ENCODE measurements at places on chromosomes 7 and 10.
A peak's percentile ranks its signal among the peaks of the same experiment; 100 is the strongest.

- DNase-seq: no peak
Observed at GRCh38 chr10:43610636-43611035, 4.4 kb downstream of the ZNF485 start.

DNA sequence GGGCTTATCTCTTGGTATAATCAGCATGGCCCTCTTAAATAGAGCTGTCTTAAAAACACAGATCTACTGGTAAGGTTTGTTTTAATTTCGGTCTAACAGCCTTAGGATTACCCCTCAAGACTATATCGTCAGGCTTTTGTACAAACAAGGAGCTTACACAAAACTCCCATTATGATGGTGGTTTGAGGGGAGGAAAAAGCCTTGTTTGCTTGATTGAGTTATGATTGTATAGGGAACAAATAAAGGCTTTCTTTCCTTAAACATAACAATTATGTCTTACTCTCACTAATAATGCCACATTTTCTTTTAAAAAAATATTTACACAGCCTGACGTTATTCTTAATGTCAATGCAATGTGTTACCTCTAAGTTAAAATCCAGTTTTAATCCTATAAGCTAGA lies 188.8 kb upstream of the TCF7L2 start:
- no peak for DNase-seq

- DNase-seq: no peak
Observed at GRCh38 chr10:23695825-23696420, 257.0 kb downstream of the OTUD1 start.

GRCh38 chr10:3783682-3784432 lies 1.2 kb downstream of the KLF6 start:
- DNase-seq: peak; percentile 85

GRCh38 chr7:45114926-45115325 lies 3.4 kb upstream of the TBRG4 start:
- no peak for DNase-seq

- DNase-seq: no peak
Observed at GRCh38 chr7:75584354-75584753, 92.2 kb downstream of the SPDYE5 start.

GRCh38 chr7:3092468-3092867 lies 48.8 kb upstream of the CARD11 start:
- no peak for DNase-seq

- DNase-seq: no peak
Observed at GRCh38 chr7:11710377-11710776, 121.6 kb downstream of the THSD7A start.

- no peak for DNase-seq
Observed at GRCh38 chr7:97601931-97602457, 129.9 kb upstream of the TAC1 start.

- no peak for DNase-seq
Observed at GRCh38 chr10:102967123-102967522, 49.0 kb downstream of the CNNM2 start.

GRCh38 chr7:150631866-150632864 lies at the start of gene GIMAP6:
TSS of gene GIMAP6 (minus strand) at chr7:150632385. CDS start at chr7:150630142, 2,243 bp downstream.
- DNase-seq: no peak

- no peak for DNase-seq
Observed at GRCh38 chr7:30980751-30981150, 17.0 kb downstream of the GHRHR start.

GRCh38 chr7:49333180-49333881 lies 409.0 kb downstream of the CDC14C start:
- no peak for DNase-seq

- peak; percentile 50 for DNase-seq
Observed at GRCh38 chr7:2729893-2730716, 42.1 kb downstream of the AMZ1 start.

DNA sequence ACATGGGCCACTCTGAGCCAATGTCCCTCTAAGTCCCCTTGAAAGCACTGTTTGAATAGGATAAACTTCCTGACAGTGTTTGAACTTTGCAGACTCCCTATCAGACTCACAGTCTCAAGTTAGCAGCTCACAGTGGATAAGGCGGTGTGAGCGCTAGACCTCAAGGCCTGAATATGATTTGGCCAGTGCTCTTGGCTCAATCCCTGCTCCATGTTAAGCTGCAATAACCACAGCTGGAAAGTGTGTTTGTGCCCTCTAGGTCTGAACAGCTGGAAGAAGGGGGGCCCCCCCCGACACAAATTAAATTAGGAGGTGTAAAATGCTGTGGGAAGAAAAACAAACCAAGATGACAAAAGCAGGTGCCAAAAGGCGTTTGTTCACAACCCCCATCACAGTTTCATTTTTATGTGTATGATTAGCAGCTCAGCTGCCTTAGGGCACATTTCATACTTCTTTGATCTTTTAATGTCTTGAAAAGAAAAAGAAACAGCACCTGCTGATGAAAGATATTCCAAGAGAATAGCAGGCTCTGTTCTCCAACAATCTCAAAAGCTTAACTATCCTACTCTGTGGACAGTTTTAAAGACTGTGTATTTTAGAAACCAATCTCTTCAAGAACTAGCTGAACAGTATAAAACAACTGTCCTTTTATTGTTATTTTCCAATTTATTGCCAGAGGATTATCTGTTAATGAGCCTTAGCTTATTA lies 167.6 kb downstream of the SNX13 start:
- no peak for DNase-seq

- no peak for DNase-seq
Observed at GRCh38 chr7:83365746-83366145, 203.1 kb upstream of the PCLO start.

DNA sequence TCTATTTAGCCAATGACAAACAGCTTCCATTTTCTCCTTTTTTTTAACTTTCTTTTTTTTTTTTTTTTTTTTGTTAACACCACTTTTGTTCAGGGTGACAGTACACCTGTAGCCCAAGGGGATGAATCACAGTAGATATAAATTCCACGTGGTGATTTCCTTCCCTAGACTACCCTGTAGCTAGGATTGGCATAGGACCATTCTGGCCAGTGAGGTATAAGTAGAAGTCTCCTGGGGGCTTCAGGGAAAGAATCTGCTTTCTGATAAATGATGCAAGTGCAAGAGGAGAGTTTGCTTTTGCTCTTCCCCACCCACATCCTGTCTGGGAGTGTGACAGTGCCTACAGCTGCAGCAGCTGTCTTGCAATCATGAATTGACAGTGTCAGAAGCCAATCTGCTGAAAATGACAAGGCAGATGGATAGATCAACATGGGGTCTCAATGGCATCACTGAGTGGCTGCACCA lies 63.2 kb upstream of the TOMM7 start:
- no peak for DNase-seq

All from right forelimb (tissue), 1 donor.